ENCODE measurements at places on chromosomes 6 and 20.

DNA sequence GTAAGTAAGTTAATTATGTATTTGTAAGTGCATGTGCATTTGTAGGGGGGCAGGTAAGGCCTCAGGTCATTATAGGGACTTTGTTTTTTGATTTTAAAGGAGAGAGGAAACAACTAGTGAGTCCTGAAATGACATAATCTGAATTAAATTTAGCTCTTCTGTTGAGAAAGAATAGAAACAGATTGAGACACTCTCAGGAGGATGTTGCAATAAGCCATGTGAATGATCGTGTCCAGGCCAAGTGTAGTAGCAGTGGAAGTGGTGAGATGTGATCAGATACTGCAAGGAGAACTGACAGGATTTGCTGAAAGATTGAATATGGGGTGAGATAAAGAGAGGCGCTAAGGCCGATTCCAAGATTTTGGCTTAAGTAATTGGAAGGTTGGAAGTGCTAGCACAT is 2.6 kb upstream of the CENPW start:
- DNase-seq, result no peak

- DNase-seq, result no peak
Measured at GRCh38 chr6:20861481-20861880, 327.2 kb downstream of the CDKAL1 start.

- DNase-seq, result no peak
Measured at GRCh38 chr6:137700161-137700560, 166.9 kb upstream of the TNFAIP3 start.

GRCh38 chr6:38646166-38646878 is 6.6 kb upstream of the BTBD9 start:
- no peak for DNase-seq

GRCh38 chr20:53274807-53275206 is 302.6 kb downstream of the TSHZ2 start:
- no peak for DNase-seq

DNA sequence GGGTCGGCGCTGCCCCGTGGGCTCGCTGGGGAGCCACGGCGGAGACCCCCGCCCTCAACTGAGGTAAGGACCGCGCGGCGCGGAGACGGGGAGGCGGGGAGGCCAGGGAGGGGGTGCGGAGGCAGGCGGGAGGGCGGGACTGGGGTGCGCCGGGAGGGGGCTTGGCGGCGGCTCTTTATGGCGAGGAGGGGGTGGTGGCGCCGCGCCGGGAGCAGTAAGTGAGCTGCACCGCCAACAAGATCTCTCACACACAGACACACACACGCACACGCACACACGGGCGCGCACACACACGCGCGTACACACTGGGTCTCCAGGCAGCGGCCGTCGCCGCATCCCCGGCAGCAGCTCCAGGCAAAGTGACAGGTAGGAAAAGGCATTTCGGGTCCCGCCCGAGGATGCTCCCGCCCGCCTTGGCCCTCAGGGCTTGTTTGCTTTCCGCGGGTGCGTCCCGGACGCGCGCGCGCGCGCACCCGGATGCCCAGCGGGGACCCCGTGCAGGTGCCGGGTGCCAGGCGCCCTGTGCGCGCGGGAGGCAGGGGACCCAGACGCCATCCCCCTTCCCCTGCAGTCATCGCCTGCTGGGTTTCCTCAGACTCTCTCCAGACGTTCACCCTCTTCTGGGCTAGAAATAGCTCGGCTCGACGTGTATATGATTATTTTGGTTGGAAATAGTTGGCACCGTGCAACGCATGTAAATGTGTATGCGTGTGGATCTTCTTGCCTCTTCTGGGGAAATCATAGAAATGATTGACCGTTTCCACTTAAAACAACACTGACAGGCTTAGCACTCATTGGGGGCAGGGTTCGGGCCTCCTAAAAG is at the start of gene PLCB4:
Gene PLCB4 (plus strand): TSS at position 247 of the 823 bp plus-strand sequence. CDS start 238,728 bp downstream, outside the sequence.
- DNase-seq, result peak; percentile 91

GRCh38 chr20:62304331-62305148 is 1.7 kb downstream of the ADRM1 start:
- no peak for DNase-seq

- DNase-seq, result no peak
Measured at GRCh38 chr20:20498076-20498861, 130.4 kb downstream of the INSM1 start.

GRCh38 chr20:48704761-48705160 is 123.0 kb downstream of the PREX1 start:
- DNase-seq, result no peak

- peak; percentile 55 for DNase-seq
Measured at GRCh38 chr20:43942667-43943285, 28.1 kb downstream of the TOX2 start.

GRCh38 chr6:9875605-9876353 is 539.1 kb downstream of the TFAP2A start:
- DNase-seq, result no peak

- DNase-seq, result peak; percentile 23
Measured at GRCh38 chr20:4067600-4068261, 52.4 kb upstream of the RNF24 start.

- DNase-seq, result no peak
Measured at GRCh38 chr20:38804682-38805501, 605 bp upstream of the PPP1R16B start.

DNA sequence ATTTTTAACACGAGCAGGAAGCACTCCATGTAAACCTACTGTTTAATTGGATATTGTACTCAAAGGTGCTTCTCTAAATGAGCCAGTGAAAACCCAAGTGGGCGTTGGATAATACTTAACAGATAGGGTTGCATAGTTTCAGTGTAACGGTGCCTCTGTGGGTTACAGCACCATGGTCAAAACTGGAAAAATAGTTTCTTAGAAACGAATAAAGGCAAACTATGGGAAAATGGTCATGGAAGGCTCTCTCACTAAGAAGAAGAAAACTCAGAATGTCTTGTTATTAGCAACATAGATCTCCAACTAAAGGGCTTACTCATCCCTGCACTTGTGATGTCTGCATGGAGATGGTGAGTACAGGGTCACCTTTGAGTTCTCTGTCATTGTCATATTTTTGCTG is 59.1 kb upstream of the NEDD9 start:
- no peak for DNase-seq

DNA sequence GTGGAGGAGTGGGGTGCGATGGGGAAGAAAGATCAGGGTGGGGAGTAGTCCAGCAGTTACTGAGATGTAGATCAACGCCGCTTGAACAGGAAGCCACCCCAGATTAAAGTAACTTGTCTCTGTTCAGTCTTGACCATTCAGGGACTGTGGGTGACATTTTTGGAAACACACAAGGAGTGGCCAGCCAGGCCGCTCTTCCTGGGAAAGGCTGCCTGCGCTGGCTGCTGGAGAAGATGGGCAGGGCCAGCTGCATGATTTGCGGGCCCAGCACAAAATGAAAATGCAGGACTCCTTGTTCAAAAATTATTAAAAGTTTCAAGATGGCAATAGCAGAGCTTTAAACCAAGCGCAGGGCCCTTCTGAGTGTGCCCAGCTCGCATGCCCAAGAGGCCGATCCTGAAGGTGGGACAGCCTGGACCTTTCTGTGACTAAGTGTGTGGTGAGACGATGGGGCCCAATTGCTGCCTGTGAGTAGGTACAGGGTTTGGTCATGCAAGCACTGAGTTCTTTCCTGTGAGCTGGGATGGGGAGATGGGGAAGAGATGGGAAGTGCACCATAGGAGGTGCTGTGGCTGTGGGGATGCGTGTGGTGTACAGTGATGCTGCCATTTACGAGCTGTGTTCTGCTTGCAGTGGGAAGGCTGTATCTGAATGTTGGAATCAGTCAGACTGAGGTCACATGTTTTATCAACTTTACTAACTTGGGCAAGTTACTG is 51.3 kb downstream of the DAAM2 start:
- DNase-seq, result no peak

DNA sequence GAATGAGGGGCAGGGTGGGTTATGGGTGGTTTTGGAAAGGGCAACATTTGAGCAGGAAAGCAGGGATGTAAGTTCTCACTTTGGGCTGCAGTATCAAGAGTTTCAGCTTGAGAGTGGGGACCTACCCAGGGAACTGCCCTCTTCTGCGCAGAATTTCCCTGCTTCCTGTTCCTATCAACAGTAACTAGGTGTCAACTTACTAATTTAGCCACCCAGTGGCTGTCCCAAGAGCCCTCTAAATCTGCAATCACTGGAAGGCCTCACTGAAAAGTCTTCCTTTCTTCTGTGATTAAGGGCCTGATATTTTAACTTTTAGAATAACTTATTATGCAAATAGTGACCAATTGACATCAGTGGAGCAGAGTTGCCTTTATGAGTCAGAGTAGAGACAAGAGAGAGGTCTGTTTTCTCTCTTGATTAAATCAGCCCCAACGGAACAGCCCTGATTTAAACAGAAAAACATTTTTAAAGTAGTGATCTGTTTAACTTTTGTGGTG is 118.2 kb upstream of the RIPOR2 start:
- no peak for DNase-seq

- no peak for DNase-seq
Measured at GRCh38 chr6:126944512-126944911, 174.0 kb upstream of the RSPO3 start.

GRCh38 chr6:148055419-148055818 is 287.2 kb upstream of the SASH1 start:
- DNase-seq, result peak; percentile 44

DNA sequence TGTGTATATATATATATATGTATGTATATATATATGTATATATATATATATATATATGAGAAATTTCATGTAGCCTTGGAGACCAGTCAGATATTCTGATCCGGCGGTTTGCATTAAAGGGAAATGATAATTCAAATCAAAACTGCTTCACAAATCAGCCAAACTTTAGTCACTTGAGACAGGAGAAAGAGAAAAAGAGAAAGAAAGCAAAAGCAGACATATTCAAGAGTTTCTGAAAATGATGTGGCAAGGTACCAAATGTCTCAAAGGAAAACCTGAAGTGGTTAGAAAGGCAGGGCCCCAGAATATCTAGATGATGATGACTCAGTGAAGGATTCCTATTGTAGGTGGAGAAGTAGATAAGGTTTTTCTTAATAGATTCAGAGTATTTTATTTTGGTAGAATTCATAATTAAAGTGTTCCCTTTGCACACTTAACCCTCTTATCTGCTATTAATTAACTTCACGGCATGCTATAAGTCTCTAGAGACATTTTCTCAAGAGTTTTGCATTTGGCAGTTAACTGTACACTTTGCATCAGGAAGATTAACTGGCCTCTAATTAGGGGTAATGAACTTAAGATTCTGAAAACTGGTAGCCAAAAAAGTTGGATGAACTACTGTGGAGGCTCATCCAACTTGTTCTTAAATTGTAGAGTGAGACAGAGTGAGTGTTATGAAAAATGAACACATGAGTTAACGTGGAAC is 50.1 kb upstream of the ASF1A start:
- DNase-seq, result no peak

- no peak for DNase-seq
Measured at GRCh38 chr6:3409699-3410384, 47.0 kb downstream of the SLC22A23 start.

Data from Caki2 (cell line).